ENCODE measurements at places on chromosomes 7 and 10.

GRCh38 chr10:16518822-16519221 lies 2.9 kb downstream of the C1QL3 start:
- DNase-seq = no peak

GRCh38 chr7:116672596-116673456 lies 830 bp downstream of the MET start:
- no peak for DNase-seq

DNA sequence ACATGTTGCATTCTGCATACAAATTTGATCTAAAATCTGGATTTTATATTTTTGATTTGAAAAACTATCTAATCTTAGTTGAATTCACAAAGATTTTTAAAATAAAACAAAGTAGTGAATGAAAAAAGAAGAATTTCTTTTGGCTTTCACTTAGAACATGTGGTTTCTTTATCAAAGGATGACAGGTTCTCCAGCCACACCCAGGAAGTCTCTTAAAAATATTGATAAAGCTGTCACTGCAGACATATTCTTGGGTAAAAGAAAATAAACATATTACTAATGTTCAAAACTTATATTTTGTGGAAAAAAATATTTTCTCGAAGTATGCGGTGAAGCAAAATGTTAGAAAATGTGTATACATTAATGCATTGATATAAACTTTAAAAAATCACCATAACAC lies 44.3 kb downstream of the ARL4A start:
- no peak for DNase-seq

GRCh38 chr10:6119423-6119822 lies 30.6 kb downstream of the RBM17 start:
- DNase-seq = no peak

- DNase-seq = no peak
These were observed 110.5 kb upstream of the GPR26 start for GRCh38 chr10:123555616-123556015.

GRCh38 chr7:43756368-43757072 lies 2.0 kb upstream of the BLVRA start:
- DNase-seq = no peak

DNA sequence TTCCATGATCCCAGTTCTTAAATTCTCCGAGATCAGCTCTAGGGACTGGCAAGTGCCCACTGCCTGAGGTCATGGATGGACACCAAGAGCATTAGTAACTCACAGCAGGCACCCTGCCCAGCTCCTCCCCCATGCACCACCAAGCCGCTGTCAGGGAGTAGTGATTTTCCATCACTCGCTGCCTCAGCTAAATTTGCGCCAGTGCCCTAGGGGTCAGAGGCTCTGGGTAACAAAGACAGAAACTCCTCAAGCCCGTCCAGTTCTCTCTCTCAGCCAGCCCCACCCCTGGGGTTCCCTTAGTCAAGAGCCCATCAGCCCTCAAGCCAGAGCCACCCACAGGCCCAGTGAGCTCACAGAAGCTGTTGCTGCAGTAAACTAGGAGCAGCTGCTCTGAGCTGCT lies 30.0 kb downstream of the PAX2 start:
- no peak for DNase-seq

DNA sequence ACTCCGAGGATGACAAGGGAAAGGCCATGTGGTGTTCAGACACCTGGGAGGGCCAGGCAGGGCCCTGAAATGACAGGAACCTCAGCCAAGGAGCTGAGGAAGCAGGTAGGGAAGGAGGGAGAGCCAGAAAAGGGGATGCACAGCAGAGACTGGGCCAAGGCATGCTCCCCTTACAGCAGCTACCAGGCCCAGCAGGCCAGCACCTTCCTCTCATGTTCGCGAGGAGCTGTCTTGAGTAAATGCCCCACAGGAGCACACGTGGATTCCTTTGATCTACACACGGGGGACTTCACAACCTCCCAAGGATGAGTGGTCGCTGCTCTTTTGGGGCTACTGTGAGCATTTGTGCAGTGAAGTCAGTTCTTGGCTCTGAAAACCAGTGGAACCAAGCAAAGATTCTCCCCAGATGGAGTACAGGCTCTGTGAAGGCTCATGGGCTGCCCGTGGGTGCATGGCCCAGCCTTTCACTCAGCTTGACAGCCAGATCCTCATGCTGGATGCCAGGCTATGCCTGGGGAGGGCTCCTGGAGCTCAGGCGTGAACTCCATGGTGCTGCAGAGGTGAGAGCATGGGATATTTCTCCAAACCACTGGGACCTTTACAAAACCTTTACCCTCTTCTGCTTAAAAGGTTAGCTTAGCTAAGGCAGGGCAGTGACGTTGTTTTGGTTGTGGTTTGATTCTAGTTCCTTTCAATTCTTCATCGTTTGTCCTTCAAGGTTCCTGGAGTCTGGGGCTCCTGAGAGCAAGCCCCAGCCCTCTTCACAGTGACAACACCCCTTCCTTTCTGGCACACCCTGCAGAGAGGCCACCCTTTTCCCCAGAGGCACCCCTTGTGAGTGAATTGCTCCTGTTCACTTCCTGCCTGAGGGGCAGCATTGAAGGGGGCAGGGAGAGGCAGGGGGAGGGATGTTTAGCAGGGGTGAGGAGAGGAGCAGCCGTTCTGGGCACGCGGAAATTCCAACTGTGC lies 74.2 kb upstream of the ZPBP start:
- DNase-seq = no peak

DNA sequence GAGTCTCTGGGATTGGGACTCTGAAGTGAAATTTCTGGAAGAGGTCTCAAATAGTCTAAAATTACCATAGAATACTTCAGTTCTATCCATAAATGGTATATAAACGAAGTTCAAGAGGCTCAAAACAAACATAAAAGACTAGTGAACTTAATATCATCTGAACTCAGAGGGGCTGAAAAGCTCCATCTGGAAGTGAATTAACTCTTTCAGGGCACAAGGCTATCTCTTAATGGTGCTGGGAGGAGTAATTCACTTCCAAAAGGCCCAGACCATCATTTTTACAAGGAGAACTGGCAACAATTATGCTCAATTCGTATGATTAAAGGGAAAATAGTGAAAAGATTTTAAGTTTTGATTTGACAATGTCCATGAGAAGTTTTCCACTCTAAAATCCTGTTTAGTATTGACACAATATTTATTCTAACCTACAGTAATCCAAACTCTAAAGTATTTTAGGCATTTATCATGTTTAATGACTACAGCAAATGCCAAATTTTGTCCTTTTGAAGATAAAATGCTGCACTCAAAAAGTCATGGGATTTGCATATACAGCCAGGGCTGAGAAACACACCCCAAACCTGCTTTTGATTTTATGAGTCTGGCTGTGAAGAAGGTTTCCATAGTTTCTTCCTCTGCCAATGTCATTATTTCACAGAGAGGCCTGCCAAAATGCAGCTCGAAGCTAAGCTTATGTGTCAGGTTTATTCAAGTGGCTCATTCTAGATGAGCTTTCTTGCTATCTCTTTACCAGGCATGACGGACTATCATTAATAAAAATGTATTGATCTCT lies 143.9 kb downstream of the HIBADH start:
- DNase-seq = no peak

DNA sequence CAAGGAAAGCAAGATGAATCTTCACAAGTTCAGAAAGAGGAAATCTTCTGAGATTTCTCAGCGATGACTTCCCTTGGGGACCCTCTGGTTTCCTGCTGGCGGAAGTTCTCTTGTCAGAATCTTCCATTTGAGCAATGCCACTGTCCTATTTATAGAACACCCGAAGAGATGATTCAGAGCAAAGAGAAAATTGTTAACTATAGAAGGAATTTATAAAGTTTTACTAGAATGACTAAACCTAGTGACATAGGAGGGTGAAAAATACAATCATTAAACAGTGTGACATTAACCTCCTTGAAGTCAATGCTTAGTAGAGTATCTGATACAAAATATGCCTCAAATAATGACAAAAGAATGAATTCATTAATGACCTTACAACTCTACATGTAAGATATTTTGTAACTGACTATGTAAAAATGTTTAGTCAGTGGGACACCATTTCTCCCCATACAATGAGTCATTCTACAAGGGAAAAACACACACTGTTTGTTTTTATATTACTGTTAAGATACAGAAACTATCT lies 206.5 kb upstream of the CNTNAP2 start:
- DNase-seq = no peak

- no peak for DNase-seq
These were observed 11.2 kb downstream of the KPNA7 start for GRCh38 chr7:99196536-99197258.

GRCh38 chr7:45627691-45628456 lies 53.7 kb downstream of the ADCY1 start:
- DNase-seq = no peak

All from HCT116 (cell line).